AG20443 (cell line): ENCODE measurements at places on chromosomes 2 and 18.

DNA sequence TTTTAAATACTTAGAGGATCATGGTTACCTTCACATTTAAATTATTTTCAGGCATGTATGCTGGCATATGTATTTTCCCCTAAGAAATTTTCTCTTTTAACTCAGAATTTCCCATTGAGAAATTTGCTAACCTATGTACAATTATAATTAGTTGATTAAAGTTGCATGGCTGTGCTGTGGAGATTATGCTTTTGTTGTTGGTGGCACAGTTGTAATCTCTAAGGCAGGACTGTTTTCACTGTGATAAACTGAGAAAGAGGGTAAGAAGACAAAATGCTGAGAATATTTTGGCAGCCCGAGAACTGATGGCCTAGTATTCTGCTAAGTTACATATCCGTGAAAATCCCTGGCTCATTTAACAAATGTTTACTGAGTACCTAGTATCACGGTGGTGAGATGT is 1.4 kb downstream of the VRK2 start:
- no peak for DNase-seq

- DNase-seq = no peak
Observed at GRCh38 chr2:46951290-46952064, 35.9 kb upstream of the MCFD2 start.

DNA sequence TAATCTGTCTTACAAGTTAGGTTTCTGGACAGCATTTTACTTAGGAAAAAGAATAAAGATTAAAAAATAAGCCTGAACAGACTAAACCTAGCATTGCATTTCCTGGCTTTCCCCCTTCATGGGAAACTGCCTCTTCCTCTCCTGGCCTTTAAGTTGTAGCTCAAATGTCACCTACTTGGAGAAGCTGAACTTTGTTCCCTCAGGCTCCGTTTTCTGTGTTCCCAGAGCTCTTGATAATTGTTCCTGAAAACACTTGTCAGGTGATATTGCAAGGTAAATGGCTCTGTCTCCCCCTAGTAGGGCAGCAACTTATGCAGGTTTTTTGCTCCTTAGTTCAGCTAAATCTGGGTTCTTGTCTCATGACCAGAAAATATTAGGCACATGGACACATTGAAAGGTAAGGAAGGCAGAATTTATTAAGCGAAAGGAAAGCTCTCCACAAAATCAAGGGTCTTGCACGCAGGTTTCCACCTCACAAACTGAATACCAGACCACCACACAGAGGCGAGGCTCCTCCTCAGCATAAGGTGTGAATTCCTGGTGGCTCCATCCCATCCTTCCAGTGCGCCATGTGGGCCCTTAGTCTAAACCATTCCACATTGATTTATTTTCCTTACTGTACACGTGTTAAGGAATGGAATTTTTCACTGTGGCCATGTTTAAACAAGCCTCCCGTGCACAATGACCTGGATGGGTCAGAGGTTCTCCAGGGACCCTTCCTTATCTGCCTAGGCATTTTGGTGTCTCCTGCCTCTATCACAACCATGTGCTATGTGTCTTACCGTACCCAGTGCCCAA is 229.3 kb downstream of the HNMT start:
- DNase-seq = no peak

DNA sequence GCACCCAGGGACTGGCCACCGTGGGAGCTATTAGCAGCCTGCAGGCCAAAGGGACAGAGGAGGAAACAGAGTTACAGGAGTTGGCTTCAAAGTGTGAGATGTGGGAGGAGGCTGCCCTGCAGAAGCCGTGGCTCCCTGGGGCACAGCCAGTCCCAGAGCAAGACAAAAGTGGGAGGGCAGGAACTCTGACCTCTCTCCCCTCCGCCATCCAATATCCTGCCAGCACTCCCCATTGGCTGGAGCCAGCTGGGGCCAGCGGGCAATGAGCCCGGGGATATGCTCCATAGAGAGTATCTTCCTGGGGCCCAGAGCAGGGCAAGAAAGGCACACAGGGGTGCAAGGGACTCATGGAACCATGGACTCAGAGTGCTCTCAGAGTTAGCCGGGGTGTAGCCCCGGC is 143.1 kb downstream of the INHBB start:
- DNase-seq = no peak

- DNase-seq = no peak
Observed at GRCh38 chr2:172976116-172976515, 99.5 kb upstream of the MAP3K20 start.

- DNase-seq = no peak
Observed at GRCh38 chr2:148106331-148106730, 85.4 kb downstream of the MBD5 start.

- no peak for DNase-seq
Observed at GRCh38 chr2:29207352-29208148, 92.3 kb downstream of the CLIP4 start.
